ENCODE measurements at places on chromosomes 4 and X.

DNA sequence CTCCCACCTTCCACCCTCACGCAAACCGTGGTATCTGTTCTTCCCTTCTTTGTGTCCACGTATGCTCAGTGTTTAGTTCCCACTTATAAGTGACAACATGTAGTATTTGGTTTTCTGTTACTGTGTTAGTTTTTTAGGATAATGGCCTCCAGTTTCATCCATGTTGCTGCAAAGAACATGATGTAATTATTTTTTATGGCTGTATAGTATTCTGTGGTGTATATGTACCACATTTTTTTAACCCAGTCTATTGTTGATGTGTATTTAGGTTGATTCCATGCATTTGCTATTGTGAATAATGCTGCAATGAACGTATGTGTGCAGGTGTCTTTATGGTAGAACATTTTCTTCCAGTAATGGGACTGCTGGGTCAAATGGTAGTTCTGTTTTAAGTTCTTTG, 228.1 kb downstream of the FBXO8 start:
- DNase-seq = no peak

GRCh38 chrX:47608130-47608810, 11.4 kb downstream of the SYN1 start:
- no peak for DNase-seq

GRCh38 chr4:43008793-43009192, 116.3 kb downstream of the GRXCR1 start:
- no peak for DNase-seq

DNA sequence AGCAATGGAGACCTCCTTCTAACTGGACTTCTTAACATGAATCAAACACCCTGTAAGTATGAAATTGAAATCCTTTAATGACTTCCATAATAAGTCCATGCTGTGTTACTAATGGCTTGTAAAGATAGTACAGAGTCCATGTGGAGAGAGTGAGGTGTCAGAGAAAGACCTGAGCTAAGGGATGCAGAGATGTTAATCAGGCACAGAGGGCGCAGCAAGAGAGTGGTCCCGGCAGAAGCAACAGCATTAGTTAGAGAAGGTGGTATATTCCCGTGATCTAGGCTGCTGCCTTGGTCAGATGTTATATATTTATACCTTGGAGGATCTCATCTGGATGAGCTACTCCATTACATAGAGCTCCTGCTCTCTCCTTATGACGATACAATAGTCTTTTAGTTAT, 295.3 kb downstream of the LDB2 start:
- DNase-seq = no peak

DNA sequence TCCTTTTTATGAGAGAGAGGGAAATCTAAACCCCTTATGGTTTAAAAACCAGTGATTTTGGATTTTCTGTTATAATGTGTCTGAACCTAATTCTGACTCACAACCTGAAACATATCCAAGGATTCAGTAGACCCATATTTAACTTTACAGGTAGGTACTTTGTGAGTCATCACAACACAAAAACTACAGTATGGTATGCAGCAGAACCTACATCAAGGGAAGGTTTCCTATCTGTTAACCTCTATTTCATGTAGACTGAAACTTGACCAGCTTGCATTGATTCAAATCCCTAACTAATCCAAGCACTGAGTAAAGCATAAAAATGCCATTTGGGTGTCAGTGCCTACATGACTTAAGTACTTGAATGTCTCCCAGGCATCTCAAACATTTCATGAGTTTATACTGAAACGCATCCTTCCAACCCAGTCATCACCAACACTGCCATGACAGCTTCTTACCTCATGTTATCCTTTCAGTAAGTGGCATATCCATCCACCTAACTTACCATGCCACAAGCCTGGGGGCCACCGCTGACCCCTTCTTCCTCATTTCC, 4.3 kb upstream of the ARHGAP10 start:
- no peak for DNase-seq

DNA sequence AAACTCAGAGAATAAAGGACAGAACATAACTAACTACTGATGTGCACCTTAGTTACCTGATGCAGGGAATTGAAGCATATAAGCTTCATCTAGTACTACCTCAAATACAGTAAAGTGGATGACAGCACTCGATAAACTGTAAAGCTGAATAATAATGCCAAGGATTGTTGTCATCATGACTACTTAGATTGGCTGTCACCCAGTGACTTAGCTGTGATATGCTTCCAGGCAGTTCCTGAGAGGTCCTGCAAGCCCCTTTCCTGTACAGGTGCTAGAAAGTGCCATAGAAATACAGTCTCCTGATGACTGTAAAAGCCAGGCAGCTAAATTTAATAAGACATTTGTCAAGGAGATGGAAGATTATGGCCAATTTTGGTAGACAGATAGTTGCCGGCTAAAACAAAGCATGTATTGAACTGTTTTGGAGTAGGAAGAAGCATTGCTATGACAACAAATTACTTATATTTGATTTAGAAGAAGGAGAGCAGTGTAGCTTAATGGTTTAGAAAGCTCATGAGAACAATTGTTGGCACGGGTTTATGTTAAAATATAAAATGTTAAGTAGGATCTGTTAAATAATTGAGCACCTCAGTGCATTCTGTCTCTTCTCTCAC, 29.7 kb downstream of the TMEM164 start:
- DNase-seq = no peak

DNA sequence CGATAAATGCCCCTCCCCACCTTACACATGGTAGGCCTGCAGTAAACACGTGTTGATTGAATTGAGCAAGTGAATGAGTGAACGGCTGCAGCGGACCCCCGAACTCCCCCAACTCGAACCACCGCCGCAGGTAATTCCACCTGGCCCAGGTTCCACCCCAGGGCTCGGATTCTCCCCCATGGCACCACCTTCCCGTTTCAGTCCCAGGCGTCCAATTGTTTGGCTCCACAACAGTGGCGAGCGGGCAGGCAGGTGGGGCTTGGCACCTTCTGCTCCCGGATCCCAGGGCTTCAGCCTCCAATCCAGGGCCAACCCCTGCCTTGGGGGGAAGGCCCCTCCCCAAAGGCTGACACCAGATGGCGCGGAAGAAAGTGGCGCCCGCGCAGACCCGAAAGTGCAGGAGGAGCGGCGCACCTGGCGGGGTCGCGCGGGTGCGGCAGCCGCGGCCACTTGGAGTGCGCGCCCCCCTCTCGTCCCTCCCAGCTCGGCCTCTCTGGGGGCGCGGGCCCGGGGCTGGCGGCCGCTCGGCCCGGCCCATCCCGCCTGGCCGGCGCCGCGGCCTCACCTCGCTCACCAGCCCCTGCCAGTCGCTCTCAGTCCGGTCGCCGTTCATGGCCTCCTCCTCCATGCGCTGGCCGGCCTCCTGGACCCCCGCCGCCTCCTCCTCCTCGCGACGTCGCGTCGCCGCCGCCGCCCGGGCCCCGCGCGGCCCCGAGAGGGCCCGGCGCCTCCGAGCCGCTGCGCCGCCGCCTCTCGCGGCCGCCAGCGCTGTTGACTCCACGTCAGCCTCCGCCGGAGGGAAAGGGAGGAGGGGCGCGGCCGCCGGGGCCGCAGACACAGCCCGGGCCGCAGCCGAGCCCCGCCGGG, at the start of gene CCDC149:
CCDC149 (minus strand) TSS at position 791 of the 867 bp plus-strand sequence; CDS start at position 613, 178 bp downstream.
- DNase-seq = peak; percentile 70

GRCh38 chr4:38211885-38212284, 251.7 kb downstream of the PTTG2 start:
- no peak for DNase-seq

DNA sequence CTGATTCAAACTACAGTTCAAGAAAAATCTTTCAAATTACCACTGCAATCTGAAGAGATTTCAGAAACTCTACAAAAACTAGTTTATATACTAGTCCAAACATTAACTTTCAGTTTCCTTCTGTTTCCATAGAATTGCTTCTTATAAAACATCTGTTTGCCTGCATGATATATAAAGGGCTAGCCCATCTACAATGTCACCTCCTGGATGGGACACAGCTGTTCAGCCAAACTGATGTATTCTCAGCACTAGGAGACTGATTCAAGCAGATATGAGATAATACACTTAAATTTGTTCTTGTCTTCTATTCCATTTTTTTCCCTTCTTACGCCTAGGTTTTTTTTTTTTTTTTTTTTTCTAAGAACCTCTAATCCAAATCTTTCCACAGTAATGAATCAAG, 1569.7 kb upstream of the IGFBP7 start:
- DNase-seq = no peak

GRCh38 chrX:106608016-106608415, 3.8 kb upstream of the RADX start:
- DNase-seq = no peak

- DNase-seq = no peak
Measured at GRCh38 chr4:16532240-16532970, 306.1 kb upstream of the TAPT1 start.

GRCh38 chr4:177308125-177308524, 1.5 kb upstream of the NEIL3 start:
- no peak for DNase-seq

- peak; percentile 78 for DNase-seq
Measured at GRCh38 chrX:69503782-69504625, at the start of gene NALF2. TSS of gene NALF2 (plus strand) at chrX:69504326. CDS start at chrX:69505283, 957 bp downstream.

- no peak for DNase-seq
Measured at GRCh38 chr4:86055898-86056297, 304.0 kb downstream of the MAPK10 start.

DNA sequence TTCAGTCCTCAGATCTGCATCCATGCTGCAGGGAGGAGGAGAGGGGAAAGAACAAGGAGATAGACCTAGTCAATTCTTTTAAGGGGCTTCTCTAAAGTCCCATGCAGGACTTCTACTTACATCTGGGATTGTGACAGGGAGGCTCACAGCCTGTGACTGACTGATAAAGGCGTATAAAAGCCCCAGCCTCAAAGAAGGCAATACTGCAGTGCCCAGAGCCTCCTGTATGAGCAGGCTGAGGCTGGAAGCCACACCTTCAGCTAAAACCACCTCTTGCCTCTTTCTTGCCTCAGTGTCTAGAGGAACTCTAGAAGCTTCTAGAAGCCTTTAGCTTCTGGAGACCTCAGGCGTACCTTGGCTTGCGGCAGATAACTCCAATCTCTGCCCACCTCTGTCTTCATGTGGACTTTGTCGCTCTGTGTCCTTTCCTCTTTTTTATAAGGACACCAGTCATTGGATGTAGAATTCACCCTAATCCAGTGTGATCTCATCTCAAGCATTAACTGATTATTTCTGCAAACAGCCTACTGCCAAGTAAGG, 6.0 kb upstream of the ZCCHC4 start:
- DNase-seq = no peak

All from right hindlimb (tissue), 1 donor.